Fibroblast of skin of right biceps (primary cell): ENCODE measurements at places on chromosomes 1 and 21.

GRCh38 chr1:102699524-102699923 lies 408.8 kb downstream of the COL11A1 start:
- no peak for DNase-seq

DNA sequence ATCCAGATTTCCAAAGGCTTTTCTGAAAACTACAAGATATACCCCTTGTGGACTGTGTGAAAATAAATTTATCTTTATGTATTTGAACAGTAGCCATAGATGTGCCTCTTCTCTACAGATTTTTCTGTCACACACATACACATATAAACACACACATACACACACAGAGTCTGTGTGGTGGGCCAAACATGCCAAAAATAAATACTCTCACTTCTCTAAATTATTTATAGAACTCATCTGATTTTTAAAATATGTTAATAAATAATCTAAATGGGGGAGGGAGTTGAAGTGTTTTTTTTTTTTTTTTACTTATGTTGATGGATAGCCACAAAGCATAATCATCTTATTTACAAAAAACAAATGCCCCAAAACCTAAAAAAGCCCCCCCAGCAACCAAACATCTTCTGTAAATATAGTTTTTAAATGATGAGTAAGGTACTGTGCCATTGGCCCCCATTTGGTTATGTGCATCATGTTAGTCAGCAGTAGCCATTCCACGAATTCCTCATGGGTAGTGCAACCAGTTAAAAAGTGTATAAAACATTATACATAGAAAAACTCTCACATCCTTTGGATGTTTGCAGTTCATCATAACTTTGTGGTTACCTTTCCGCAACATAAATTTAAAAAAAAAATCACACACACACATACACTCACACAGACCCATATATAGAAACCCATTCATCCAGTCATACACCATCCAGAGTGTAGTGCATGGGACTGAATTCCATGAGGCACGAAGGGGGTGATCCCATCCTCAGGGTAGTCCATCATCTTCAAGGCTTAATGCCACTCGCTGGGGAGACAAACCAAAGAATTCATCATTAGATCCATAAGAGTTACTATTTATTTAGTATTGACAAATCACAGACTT lies 8.2 kb upstream of the MAGOH start:
- DNase-seq, result peak; percentile 97

DNA sequence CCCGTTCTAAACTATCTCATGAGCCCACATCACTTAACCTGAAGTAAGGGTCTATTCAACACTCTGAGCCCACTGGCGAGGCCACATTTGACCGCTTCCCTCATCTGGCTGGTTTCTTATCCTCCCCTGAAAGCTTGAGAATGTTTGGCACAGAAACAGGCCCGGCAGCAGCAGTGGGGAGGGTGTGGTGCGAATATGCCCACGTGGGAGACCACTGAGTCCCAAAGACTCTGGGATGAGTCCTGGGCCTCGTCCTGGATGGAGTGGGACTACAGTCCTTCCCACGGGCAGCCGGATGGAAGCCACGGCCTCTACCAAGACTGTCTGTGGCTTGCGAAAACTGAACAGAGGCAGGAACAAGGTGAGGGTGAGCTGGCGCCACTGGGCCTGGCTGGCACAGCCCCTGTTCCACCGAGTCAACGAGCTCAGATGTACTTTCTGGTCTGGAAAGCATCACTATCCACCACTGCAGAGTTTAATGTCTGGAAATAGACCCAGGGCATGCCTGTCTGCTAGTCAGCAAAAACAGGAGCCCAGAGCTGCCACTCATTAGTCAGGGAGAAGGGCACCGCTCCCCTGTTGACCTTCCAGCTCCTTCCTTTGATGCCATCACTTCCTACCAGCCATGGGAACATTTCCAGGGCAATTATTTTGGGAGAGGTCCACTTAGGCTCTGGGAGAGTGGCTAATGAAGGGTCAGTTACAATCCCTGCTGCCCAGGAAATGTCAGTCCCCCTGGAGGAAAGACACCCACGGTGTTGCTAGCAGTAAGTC lies 386.6 kb downstream of the MATN1 start:
- DNase-seq, result no peak

DNA sequence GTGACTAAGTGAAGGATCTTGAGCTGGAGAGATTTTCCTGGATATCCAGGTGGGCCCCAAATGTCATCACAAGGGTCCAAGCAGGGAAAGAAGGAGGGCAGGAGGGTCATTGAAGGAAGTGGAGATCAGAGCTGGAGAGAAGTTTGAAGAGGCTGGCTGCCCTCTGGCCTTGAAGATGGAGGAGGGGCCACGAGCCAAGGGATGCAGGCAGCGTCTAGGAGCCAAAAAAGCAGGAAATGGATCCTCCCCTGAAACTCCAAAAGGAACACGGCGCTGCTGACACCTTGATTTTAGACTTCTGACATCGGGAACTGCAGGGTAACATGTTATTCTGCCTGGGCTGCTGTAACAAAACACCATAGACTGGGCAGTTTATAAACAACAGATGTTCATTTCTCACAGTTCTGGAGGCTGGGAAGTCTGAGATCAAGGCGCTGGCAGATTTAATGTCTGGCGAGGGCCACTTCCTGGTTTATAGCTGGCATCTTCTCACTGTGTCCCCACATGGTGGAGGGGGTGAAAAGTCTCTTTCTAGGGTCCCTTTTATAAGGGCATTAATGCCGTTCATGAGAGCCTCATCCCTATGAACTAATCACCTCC lies 28.8 kb upstream of the ZBTB21 start:
- DNase-seq, result peak; percentile 52

GRCh38 chr1:94098585-94099111 lies 22.3 kb downstream of the ABCA4 start:
- no peak for DNase-seq

GRCh38 chr1:224430511-224431113 lies 4.0 kb downstream of the WDR26 start:
- DNase-seq, result peak; percentile 73

GRCh38 chr1:157135646-157136045 lies 2.5 kb downstream of the ETV3 start:
- no peak for DNase-seq

DNA sequence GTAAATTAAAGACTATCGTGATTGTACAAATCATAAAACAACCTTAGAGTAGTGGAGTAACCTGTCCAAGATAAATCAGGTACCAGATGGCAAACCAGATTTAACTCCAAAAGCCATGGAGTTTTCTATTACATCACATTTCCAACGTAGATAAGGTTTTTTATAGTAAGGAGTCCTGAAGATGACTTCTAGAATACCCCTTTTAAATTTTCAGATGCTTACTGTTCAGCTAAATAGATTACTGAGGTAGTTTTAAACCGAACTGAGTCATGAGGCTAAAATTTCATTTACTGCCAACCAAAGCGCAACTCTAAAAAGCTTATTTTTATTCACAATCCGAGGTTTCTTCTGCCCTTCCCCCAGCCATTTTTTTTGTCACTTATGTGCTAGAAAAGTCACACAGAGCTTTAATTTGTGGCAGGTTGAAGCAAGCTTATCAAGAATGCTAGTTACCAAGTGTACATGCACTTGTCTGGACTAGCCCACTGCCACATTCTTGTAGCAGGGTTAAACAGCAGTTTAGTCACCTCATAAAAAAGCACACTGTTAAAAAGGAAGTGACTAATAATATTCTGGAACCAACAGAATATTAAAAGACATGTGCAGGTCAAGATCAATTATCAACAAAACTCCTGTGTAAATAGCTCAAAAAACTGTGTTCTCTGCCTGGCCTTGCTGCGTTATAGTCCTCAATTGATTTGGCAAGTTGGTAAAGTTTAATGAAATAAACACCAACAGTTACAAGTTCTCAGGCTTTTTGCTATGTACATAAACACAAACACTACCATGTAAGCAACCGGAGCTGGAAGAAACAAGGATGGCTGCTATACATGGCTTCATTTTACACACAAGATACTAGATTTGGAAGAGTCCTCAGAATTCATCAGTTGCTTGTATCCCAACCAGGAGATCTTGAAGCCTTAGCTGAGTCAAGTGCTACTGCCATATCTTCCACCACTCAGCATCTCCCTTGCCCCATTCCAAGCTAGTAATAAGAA lies 180.3 kb upstream of the DMRTA2 start:
- DNase-seq, result peak; percentile 25

DNA sequence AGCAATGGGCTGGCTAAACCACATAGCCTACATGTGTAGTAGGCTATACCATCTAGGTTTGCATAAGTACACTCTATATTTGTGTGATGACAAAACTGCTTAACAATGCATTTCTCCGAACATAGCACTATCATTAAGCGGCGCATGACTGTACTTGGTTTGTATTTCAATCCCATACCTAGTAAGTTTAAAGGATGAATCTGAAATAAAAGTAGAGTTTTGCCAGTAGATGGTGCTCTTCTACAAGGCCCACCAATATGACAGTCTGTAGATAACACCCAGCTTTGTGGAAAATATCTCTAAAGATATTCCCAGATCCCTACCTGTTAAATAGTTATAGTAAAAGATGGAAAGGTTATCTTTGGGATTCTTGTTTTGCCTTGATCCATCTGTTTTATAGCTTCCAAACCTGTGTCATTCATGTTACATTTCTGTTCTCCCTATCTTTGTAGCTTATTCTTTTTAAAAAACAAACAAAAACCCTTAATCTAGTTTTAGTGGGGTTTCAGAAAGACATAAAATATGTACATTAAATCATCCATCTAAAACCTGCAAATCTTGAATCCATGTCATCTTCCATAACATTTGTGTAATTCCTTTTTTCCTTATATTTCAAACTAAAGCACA lies 33.9 kb upstream of the ASPM start:
- DNase-seq, result peak; percentile 80

GRCh38 chr1:36913016-36913415 lies 121.3 kb downstream of the GRIK3 start:
- no peak for DNase-seq

DNA sequence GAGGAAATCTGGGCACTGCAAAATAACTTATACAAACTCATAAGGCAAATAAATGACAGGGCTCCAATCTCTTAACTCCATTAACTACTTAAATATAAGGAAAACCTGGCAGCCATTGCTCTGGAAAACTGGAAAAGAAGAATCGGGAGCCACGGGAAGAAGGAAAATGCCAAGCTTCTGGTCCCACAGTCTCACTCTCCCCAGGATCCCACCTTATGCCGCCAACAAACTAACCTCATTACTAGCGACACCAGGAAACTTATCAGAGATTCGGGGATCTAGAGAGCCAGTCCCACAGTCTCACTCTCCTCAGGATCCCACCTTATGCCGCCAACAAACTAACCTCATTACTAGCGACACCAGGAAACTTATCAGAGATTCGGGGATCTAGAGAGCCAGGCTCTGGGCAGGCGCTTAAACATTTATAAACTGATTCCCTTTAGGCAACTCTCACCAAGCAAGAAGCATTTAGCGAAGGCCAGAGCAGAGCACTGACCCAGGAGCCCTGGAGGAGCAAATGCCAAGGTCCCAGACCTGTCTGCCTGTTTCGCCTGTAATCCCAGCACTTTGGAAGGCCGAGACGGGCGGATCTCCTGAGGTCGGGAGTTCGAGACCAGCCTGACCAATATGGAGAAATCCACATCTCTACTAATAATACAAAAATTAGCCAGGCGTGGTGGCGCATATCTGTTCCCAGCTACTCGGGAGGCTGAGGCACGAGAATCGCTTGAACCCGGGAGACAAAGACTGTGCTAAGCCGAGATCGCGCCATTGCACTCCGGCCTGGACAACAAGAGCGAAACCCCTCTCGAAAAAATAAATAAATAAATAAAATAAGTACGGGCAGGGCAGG lies 720 bp downstream of the PSMB2 start:
- no peak for DNase-seq

GRCh38 chr1:76266762-76267161 lies 192.2 kb downstream of the ST6GALNAC3 start:
- DNase-seq, result no peak

DNA sequence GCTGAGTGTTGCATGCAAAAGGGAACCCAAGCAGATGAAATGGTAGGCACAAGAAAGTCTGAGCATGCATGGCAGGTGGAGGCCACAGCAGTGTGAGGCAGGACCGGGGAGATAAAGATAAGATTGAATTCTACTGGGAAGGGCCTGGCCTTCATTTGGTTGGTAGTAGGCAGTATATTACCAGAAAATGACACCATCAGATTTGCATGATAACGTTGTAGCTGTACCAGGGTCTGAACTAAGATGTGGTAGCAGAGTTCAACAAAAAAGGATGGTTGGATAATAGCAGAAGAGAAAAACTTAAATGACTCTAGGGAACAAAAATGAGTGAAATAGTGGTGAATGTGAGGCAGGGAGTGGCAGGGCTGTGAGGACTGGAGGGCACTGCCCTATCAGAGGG lies 75.6 kb upstream of the DNAJC6 start:
- no peak for DNase-seq

DNA sequence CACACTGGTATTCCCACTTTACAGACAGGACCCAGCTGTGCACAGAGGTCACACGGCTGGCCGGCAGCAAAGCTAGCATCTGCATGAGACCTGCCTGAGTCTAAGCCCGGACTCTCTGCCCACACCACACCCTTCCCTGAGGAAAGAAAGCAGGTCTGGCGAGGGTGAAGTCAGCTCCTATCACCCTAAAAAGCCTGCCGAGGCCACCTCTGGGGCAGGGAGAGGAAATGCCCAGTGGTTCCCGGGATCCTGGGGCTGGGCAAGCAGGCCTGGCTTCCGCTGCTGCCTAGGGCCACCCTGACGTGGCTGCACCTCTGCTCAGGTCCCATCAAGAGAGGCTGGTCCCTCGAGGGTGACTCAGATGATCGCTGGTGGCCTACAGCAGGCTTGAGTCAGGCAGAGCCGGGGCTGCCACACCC lies 42.2 kb downstream of the RAP1GAP start:
- DNase-seq, result no peak

GRCh38 chr1:242886137-242886536 lies 361.6 kb upstream of the PLD5 start:
- no peak for DNase-seq

DNA sequence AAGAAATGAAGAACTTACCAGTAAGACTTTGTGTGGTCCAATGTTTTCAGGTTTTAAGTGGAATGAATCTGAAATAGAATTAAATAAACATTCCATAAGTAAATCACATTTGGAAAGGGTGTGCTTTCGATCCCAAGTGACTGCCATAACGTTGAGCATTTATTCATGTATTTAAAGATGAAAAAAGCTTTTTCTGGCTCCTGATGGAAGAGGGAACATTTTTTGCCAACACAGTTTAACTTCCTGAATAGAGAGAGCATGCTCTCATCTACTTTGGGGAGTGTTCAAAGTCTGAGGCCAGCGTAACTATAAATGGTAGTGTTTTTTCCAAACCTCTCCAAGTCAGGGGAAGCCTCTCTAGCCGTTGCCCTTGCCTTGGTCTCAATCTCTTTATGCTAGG lies 55.8 kb downstream of the GNG12 start:
- no peak for DNase-seq

DNA sequence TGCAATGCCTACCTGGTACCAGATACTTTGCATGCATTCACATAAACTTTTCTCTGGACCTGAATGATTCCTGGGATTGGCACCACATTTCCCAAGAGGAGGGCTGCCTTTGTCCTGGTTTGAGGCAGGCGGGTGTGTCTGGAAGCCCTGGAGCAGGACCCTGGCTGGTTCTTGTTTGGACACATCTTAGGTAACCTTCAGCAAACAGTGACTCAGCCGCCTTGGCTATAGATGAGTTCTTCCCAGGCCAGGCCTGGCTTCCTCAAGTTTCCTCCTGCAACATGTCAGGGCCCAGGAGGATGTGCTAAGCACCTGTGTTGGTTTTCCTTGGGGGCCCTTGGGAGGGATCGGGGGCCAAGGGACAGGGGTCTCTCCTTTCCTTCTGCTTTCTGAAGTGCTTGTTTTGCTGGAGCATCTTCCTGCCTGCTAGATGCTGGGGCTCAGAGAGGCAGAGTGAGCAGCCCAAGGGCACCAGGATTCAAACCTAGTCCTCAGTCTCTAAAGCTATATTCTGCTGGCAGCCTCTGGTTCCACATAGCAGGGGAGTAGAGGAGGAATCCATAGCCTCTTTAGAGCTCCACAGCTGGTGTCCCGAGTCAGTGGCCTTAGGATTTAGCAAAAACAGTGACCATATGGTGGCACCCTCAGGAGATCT lies 38.2 kb downstream of the PAX7 start:
- DNase-seq, result no peak
